ENCODE measurements at places on chromosomes 2 and 18. TPM values are rescaled to one million over a fixed set of nuclear protein-coding genes. Genes with fewer than 3 reads are reported as not detected.

Gene LOXHD1
- total RNA-seq = not detected

Gene DSG1
- not detected for total RNA-seq

Gene MGAT4A
- total RNA-seq = 3.1 TPM

Gene OBSL1
- 19.9 TPM for total RNA-seq

Gene IRS1
- 13.6 TPM for total RNA-seq

Gene AGXT
- total RNA-seq = not detected

All from A549 treated with Hydrocortisone at 1 μM for 4 hours (cell line).